NCI-H524 treated with DMSO at 0.1 percent for 48 hours (cell line): ENCODE measurements at places on chromosomes 5 and 9.

DNA sequence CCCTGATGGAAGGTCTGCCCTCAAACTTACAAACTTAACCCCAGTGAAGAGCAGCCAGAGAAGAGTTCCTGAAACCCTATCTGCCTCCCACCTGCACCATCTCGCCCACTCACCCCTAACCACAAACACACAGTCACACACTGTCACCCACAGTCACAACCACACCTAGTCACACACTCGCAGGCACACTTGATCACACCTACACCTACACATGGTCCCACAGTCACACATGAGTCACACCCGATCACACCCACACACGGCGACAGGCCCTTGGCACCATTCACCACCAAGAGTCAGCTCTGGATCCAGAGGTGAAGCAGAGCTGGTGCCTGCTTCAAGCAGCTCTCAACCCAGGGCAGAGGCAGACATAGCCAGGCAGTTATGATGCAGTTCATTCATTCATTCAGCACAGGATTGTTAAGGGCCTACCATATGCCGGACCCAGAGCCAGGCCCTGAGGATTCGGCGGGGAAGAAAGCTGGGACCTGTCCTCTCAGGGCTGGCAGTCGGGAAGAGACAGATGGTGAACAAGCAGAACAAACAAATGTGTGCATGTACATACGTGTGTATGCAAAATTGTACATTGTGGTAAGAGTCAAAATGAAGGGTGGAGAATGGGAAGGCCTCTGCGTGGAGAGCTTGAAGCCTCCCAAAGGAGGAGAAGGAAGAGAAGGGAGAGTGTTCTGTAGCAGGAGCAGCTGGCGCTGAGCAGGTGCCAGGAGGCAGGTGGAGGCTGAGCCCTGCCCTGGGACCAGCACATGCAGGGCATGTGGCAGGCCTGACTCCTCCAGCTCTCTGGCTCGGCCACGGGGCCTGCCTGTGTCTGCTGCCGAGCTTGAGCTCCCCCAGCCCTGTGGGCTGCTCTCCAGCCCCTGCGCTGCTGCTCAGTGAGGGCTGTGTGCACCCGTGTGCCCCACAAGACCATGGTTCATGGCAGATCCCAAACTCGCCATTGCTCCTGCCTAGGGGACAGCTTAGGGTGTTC is 6.4 kb downstream of the TSPAN17 start:
- no peak for DNase-seq

DNA sequence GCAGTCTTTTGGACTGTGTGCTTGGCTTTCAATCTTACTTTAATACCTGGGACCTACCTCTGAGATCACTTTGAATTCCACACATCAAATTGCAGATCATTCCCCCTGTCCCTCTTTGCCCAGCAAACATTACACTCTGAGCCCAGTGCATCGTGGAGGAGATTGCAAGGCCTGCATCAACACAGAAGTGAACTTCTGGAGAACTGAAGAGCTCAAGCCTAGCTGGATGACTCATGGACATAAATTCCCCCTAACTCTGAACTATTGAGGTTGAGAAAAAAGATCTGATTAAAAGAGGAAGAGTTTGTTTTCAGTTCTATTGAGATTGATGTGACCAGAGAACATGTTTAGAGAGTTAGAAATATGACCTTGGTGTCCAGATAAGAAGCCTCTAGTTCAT is 316.0 kb upstream of the DMAC1 start:
- no peak for DNase-seq

DNA sequence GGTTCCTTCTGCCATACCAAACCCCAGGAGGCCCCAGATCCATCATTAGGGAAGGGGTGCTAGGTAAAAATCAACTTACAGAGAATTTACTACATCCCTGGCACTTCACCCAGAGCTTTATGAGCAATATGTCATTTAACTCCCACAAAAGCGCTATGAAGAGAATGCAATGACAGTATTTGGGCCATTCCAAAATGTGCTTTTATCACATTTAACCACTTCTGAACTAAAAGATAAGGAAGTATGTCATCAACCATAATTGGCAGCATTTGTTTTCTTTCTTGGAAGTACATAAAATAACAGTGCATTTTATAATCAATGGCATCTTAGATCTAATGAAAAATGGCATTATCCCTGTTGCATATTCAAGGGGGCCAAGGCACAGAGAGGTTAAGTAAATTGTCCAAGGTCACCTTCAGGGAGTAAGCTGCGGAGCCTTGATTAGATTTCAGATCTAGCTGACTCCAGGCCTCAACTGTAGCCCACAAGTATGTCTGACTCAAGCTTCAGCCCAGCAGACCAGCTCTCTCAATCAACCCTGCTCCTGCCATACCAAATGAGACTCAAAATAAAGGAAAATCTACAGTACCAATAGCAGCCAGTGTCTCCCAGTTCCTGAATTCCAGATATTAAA is 16.5 kb downstream of the SH3TC2 start:
- DNase-seq, result no peak

DNA sequence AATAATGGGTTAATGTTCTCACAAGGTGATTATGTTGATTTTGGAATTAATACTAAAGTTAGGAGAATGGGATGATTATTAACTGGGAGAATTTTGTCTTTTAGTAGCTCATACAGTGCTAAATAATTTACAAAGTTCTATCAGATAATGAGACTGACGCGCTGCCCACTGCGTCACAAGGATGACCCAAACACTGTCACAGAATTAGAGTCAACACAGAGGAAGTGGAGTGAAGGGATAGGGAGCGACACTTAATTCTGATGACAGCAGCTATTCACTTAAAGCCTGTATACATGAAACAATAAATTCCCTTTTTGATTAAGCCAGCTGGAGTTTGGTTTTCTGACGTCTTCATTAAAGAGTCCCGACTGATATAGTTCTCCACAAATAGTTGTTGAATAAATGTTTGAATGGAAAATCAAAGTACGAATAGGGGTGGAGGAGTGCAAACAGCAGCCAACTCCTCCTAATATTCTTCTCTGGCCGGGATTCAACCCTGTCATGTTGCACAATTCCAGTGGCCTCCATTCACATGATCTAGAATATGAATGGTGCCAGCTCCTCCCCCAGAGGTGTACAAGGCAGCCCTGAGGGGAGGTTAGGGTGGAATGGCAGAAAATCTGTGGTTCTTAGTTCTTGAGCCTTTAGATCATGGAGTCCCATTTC is 140.3 kb downstream of the PCSK1 start:
- DNase-seq, result no peak

- DNase-seq, result no peak
Observed at GRCh38 chr5:120446068-120446492, 18.0 kb upstream of the PRR16 start.

DNA sequence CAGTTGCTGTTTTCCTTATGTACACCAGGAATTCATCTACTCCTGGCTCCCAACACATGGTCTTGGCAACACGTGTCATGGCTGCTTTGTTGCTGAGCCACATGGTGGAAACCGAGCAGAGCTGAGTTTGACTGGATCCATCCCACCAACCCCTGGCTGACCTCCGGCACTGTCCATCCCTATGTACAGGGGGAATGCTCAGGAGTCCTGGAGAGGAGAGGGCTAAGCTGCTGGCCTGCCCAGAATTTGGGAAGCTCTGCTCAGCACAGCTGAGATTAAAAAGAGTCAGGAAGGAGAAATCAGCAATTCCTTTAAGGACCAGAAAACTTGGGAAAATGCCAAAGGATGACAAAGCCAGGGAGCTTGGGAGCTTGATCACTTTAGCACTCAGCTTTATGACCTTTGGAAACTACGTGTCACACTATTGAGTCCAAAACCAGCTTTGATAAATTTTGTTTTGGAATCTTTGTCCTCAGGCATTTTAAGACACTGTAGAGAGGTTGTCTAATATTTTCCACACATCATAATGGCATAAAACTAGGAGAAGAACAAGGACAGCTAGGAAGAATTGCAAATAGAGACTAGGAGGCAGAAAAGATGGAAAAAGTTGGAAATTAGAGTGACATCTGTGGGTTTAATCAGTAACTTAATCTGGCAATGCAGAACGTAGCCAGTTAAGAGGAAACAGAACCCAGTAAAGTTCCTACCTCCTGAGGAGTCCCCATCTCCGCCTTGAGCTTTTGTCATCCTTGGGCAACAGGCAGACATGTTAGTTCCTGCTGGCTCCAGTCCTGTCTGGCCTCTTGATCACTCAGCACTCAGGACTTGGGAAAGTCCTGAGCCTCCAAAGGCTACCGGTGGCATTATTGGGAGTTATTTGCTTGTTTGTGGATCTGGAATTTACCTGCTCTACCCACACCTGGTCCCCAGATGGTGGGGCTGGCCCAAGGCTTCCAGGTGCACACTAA is 62.5 kb upstream of the PLPP1 start:
- no peak for DNase-seq

DNA sequence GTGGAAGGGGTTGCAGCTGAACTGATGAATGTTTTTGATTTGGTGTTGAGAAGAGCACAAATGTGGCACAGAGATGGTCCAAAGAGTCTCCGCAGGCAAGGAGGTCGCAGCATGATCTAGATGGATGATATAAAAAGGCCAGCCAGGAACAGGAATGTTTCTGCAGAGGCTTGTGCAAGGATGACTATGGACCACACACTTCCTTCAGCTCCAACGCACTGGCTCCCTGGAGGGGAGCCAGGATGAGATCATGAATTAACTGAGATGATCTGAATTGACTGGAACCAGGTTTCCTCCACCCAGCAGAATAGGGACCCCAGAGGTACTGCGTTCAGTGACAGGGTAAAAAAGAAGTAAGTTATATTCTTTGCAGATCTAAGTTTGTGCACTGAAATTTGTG is 89.0 kb downstream of the ARSB start:
- no peak for DNase-seq

DNA sequence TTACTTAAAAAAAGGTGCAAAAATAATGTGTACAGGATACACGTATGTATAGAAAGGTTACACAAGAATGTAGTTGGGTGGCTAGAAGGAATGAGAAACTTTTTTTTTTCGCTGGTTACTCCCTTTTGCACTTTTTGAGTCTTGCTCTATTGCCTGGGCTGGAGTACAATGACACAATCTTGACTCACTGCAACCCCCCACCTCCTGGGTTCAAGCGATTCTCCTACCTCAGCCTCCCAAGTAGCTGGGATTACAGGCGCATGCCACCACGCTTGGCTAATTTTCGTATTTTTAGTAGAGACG is 15.8 kb downstream of the FBXW11 start:
- no peak for DNase-seq

GRCh38 chr9:117325110-117325731 is 89.6 kb downstream of the ASTN2 start:
- no peak for DNase-seq

GRCh38 chr5:115324021-115324420 is 27.6 kb upstream of the CCDC112 start:
- DNase-seq, result no peak

DNA sequence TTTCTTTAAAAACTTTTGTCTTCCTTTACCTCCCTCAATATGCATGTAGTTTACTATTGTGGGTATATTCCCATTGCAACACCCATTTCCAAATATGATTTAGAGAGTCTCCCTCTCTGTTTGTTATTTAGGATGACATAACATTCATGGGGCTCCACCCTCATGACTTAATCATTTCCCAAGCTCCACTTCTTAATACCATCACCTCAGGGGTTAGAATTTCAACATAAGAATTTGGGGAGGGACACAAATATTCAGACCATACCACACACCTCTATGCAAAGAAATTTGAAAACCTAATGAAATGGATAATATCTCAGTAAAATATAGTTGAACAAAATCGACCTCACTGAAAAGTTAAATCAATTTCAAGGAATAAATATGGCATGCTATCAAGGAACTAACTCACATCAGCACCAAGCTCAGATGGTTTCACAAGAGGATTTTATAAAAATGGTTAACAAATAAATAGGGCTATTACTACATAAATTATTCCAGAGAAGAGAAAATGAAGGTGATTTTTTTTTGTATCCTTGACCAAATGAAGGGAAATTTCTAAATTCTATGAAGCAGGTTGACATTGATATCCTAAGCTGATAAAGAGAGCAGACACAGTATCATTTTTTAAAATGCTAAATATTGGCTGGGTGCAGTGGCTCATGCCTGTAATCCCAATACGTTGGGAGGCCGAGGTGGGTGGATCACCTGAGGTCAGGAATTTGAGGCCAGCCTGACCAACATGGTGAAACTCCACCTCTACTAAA is 20.2 kb upstream of the UBTD2 start:
- DNase-seq, result no peak

DNA sequence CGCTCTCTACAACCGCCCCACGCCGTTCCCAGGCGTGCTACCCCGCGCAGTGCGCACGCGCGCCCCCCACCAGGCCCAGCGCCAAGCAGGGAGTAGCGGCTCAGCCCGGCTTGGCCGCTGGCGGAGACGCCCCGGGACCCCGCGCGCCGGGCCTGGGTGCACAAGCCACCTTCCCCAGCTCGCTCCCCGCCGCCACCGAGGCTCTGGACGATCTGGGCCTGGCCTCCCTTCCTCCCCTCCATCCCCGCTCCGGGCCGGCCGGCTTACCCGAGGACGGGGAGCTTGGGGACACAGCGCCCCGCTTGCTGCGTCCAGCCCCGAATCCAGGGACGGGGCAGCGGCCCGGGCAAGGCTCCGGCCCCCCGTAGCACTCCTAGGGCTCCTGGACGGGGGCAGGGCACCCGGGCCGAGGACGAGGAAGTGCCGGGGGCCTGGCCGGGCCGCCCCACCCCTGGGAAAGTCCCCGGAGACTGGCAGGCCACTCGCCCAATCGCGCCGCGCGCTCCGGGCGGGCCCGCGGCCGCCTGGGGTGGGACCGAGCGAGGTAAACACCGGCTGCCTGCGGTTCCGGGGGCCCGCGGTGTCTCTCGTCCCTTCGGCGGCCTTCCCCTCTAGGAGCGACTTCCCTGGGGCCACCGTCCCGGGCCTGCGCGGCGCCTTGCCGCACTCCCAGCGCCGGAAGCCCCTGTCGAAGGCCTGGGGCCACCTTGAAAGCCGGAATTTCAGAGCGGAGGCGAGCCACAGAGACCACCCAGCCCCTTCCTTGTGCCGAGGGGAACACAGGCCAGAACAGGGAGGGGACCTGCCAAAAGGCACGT is at the start of gene TNIP1:
TNIP1 (minus strand) TSS at position 422 of the 818 bp plus-strand sequence. CDS start 15,939 bp downstream, outside the sequence.
- DNase-seq, result peak; percentile 48
